ENCODE measurements at places on chromosomes 11 and 22.
A peak's percentile ranks its signal among the peaks of the same experiment; 100 is the strongest.

DNA sequence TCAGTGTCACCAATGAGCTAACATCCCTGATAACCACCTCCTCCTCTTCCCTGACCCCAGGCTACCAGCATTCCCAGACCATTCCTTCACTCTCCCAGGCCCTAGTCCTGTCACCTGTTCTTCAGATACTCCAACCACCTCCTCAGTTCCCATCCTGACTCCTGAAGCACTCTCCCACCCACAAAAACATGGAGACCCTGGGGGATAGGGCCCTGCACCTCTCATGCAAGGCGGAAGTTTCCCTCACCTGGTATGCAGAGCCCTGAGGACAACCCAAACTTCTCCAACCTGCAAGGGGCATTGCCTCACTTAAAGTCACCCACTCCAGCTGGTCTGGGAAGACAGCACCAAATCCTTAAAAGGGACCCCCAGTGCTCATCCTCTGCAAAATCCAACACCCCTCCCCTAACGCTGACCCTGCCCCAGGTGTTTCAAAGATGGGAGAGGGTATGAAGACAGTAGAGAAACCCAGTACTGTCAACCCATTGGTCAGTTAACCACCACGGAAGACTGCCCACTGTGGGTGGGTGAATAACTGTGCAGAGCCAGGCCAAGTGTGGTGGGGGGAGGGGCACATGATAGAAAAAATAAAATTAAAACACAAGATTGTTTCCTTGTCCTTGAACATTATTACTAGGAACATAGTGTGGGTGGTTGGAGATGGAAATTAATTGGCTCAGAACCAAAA is 1.4 kb downstream of the TNKS1BP1 start:
- DNase-seq: no peak

DNA sequence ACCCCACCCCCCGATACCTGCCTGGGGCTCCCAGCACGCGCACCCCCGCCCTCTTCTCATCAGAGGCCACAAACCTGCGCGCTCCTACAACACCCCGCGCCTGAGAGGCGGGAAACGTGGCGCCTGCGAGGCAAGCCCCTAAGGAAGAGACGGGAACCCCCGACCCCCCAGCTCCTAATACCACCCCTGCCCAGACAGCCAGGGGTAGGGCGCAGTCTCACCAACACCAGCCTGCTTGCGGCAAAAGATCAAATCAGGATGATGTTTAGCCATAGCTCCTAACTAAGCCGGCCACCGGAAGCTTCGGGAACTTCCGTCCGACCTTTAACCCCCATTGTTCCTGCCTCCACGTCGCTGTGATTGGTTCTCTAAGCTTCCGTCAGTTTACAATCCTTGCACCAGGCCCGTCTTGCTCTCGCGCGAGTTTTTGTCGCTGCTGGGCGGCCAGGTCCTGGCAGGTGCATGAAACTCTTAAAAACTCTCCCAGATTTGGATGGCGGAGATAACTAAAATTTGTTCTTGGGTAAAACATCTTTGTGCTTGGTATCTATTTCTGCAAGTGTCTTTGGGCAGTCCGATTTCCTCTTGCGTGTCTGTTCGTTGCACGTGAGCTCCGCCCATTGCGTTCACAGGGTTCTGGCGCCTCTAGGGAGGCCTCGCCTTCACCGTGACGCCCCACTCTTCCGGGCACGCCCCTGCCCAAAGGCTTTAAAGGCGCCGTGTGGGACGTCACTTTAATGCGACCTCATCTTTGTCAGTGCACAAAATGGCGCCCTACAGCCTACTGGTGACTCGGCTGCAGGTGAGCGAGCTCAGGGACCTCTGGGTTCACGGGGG is at the start of the genes ACO2 and PHF5A:
Gene ACO2 (plus strand): TSS at position 737 of the 837 bp plus-strand sequence. CDS start 30 bp downstream, at position 767.
Gene PHF5A (minus strand): TSS at position 312 of the 837 bp plus-strand sequence. CDS start 39 bp downstream, at position 273.
- peak; percentile 98 for DNase-seq

DNA sequence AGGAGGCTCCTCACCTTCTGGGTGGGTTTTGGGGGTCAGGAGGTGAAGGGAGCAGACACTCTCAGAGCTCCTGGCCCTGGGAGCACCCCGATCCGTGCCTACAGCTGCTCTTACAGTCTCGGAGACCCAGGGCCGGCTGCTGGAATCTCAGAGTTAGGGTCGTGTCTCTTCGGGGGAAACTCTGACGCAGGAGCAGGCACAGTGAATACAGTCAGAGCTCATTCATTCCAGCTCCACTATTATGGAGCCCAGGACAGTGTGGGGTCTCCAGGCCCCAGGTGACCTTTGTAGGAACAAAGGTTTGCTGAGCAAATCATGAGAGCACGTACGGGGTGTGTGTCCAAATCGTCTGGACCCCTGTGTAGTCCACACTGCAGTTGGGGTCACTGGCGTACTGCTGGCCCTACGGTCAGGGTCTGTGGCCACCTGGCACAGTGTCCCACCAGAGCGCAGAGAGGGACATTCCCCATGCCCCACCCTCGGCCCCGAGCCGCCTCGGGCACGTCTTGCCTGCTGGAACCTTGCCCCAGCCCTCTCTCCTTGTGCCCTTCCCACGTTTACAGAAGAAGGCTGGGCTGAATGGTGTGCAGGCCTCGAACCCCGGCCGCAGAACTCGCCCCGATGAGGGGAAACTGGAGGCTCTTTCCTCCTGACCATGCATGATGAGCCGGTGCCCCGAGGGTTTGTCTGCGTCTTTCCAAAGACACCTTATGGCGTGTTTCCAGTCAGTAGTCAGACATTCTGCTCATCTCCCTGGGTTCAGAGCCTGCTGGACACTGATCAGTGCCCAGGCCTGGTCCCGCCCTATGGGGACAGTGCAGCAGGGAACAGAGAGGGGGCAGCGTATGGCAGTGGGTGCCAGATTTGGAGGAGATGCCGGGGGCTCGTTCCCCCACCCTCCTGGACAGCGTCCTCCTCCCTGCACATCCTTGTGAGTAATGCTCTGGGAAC is 1166.6 kb downstream of the BRD1 start:
- DNase-seq: no peak

- no peak for DNase-seq
Measured at GRCh38 chr22:29145321-29146072, 60.2 kb upstream of the EMID1 start.

GRCh38 chr22:47166446-47167016 is 404.1 kb downstream of the TBC1D22A start:
- DNase-seq: no peak

- DNase-seq: no peak
Measured at GRCh38 chr11:61743486-61744095, 8.8 kb upstream of the MYRF start.

- DNase-seq: no peak
Measured at GRCh38 chr11:68934666-68935065, 31.0 kb downstream of the IGHMBP2 start.

- DNase-seq: no peak
Measured at GRCh38 chr11:12175694-12176241, 65.4 kb downstream of the MICAL2 start.

DNA sequence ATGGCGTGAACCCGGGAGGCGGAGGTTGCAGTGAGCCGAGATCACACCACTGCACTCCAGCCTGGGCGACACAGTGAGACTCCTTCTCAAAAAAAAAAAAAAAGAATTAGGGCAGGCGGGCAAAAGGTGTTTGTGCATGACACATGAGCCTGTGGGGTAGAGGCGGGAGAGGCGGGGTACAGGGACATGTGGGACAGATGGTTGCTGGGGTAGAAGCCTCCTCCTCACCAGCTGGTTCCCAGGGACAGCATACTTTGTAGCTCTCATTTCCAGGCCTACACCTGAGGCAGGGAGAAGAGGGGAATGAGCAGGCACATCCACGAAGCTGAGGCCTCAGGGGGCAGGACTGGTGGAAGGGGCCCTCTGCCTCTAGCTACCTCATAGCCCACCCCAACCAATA is 23.7 kb downstream of the YWHAH start:
- DNase-seq: no peak

DNA sequence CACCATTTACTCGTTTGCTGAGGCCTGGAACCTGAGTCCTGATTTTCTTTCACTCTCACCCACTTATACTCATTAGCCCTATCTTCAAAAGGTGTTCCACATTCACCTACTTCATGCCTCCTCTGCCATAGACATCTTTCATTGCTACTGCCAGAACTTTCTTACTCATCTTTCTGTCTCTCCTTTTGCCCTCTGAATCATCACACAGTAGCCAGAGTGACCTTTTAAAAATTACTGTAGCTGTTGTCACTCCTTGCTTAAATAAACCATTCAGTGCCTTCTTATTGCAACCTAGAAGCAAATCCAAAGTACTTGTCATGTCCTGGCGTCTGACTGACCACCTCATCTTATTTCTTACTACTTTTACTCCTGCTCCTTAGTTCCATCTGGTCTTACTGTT is 38.2 kb downstream of the ATXN10 start:
- DNase-seq: no peak

GRCh38 chr11:28976801-28977145 is 868.6 kb downstream of the METTL15 start:
- DNase-seq: no peak

DNA sequence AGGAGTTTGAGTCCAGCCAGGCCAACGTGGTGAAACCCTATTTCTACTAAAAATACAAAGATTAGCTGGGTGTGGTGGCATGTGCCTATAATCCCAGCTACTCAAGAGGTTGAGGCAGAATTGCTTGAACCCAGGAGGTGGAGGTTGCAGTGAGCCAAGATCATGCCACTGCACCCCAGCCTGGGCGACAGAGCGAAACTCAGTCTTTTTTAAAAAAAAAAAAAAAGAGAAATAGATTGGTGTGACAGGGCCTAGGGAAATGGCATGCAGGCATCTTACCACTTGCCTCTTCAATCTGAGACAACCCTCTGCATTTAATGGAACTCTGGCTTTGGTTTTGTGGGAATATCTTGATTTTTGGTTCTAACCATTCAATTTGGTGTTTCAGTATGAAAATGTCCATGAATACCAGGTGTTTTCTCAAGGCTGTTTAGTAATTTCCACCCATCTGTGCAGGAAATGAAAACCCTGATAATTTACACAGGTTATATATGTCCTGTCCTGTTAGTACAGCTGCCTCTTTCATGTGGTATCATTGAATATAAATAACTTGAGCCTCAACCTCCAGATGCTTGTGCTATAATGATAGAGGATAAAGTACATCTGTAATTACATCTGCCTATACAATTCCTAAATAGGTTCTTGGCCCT is 8.4 kb downstream of the XBP1 start:
- DNase-seq: no peak

DNA sequence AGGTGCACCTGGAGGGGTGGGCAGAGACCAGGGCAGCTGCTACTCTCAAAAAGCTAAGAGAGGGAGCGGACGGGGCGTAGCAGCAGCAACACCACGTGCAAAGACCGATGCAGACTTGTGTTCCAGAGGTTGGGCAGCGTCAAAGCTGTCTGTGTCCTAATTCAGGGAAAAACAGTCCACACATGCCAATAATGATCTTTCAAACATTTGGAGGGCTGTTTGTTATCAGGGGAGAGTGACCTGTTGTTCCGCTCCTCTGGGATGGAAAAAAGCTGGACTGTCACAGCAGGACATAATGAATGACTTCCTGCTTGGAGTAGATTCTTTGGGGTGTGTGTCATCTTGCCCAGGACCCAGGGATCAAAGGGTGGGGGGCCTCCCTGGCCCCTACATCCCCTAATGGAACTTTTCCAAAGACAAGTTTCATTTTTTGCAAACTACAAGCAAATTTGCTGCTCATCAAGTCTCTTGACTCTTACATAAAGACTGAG is 6.2 kb upstream of the FBLN1 start:
- no peak for DNase-seq

- no peak for DNase-seq
Measured at GRCh38 chr11:116314006-116314405, 458.8 kb downstream of the BUD13 start.

- no peak for DNase-seq
Measured at GRCh38 chr11:79269611-79270307, 171.1 kb downstream of the TENM4 start.

DNA sequence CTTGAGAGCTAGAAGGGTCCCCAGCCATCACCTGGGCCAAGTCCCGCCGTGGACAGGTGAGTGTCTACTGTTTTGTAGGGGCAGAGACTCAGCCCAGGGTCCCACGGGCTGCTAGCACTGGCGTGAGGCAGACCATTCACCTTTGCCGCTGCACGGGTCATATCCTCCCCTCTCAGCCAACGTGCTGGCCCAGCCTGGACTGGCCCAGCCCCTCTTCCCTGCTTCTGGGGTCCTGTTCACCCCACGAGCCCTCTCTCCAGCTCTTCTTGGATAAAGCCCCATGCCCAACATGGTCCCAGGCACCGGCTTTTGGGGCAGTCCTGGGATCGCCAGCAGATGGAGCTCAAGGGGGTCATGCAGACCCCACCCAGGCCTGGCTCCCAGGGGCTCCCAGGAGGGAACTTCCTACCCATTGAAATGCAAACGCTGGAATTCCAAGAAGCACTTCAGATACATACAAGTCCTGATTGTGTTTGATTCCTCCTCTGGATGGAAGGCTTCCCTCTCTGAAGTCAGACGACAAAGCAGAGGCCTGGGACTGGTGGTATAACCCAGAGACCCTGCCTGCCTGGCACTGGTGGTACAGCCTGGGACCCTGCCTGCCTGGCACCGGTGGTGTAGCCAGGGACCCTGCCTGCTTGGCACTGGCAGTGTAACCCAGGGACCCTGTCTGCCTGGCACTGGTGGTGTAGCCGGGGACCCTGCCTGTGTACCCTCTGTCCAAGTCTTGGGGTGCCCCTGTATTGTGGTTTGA is 8.9 kb upstream of the SEPTIN5 start:
- no peak for DNase-seq

DNA sequence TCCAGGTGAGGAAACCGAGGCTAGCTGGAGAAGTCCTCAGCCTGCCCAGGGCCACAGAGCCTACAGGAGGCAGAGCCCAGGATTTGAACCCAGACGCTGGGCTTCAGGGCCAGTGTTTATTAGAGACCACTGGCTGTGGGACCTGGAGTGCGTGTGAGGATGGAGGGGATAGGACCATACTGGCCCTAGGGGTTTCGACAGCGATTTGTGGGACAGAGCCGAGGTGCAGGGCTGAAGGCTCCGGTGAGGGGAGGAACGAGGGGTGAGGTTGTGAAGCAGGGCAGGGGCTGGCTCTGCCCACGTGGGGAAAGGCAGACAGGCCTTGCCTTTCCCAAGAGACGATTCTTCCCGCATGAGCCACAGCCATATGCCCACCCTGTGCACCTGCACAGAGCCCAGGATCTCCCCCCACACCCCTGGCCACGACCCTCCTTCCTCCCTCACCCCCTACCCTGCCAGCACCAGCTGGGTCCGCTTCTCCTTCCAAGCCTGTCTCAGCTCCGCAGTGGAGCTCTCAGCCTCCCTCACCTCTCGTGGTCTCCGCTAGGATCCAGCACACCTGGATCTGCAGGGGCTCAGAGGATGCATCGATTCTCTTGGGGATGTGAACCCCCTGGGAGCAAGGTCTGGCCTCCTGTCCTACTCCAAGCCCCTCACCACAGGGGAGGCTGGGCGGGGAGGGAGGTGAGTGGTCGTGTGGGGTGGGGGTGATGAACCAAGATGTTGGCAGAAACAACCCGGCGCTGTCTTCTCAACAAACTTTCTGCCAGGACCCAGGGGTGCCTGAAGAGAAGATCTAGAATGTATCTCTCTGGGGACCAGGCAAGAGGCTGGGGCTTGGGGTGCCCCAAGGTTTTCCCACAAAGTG is 58.4 kb downstream of the RTL6 start:
- no peak for DNase-seq

DNA sequence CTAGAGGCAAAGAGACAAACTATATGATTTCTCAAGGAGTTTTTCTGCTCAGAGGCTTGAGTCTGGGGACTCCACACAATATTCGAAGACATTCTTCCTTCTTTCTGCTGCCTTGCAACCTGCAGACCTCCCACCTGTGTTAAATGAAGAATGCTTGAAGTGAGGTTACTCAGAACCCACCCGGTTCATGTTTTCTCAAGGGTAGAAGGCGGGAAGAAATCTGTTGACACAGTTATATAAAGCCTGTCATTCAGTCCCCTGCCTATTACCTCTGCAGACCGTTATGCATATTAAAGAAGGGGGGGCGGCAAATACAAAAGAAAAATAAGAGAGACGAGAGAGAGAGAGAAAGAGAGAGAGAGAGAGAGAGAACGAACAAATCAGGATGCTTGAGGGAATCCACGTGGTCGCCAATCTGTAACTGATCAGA is 2.2 kb upstream of the KMT2A start:
- no peak for DNase-seq

Measured in activated CD4-positive, alpha-beta T cell treated with anti-CD3 and anti-CD28 coated beads for 1 hour (primary cell).